CD4-positive, alpha-beta T cell treated with Interleukin-4 for 1 hour (primary cell): ENCODE measurements at places on chromosomes 11 and 22.

DNA sequence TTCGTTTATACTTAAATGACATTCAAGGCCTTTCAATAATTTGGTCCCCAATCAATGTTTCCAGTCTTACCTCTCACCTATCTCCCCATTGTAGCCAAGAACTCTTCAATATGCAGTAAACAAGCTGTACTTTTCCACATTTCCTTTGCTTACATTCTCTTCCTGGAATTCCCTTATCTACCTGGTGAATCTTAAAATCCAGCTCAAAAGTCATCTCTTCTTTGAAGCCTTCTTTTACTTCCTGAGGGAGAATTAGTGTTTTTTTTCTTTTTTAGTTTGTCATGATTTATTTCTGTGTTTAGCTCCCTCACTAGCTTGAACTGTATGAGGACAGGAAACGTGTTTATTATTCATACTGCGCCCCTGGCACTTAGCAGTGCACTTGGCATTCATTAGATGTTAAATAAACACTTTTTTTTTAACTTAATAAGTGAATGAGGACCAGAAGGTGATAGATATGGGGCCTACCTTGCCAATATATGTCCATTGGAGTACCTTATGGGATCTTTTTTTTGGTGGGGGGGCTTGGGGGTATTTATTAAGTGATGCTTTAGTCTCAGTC lies 4.9 kb upstream of the PTS start:
- no peak for DNase-seq

DNA sequence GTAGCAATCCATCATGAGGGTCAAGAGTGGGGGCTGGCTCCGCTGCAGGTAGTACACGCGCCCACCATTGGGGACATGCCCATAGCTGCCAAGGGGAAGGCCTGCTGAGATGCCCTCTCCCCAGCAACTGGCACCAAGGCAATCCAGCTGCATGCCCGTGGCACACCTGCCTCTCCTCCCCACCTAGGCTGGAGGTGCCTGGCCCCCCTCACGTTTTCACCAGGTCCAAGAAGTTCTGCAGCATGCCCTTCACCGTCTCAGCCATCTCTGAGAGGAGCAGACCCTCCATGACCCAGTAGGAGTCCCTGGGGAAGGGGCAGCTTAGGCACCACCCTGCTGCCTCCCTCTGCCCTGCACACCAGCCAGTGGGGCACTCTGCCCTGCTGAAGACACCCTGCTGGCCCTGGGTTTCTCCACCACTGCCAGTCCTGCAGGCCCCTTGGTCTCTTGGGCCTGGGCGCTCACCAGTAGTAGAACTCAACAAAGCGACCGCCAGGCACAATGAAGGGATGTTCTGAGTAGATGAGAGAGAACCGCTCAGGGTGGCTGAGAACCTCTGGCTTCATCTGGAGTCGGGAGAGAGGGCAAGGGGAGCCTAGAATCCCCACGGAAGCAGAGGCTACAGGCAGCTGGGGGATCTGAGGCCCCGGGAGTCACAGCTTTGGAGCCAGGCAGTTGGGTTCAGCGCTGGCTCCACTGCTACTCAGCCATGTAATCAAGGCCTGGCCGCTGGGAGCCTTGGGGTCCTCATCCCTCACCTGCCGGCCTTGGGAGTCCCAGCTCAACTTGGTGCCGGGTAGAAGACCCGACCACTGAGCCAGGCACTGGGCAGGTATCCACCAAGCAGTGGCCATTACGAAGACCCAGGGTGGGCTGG lies 17.8 kb downstream of the TREH start:
- no peak for DNase-seq

DNA sequence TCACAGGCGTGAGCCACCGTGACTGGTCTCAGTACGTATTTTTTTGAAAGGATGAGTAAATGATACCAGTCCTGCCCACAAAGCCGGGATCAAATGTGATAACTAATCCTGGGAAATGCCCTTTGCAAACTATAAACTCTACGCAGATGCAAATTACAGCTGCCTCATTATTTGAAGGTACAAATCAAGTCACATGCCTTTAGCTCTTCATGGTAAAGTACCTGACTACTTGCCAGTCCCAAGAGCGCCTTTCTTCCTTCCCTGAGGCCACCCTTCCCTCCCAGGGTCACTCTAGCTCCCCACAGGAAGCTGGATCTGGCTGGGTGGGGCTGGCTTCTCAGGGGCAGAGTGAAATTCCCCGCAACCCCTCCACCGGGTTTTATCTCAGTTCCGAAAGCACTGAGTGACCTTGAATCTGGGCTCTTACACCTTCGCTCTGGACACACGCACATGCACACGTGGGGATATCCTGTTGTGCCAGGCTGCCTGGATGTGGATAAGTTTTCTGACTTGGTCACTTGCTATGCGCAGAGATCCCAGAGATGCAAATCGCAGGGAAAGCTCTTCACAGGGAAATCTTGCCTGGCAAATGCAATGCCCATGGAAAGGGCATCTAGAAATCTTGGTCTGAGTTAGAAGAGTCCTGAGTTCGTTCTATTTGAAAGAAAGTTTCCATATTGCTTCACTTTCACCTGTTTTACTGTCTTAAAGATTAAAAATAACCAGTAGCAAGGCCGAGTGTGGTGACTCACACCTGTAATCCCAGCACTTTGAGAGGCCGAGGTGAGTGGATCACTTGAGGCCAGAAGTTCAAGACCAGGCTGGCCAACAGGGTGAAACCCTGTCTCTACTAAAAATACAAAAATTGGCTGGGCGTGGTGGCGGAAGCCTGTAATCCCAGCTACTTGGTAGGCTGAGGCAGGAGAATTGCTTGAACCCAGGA lies 8.5 kb downstream of the A4GALT start:
- DNase-seq = no peak

DNA sequence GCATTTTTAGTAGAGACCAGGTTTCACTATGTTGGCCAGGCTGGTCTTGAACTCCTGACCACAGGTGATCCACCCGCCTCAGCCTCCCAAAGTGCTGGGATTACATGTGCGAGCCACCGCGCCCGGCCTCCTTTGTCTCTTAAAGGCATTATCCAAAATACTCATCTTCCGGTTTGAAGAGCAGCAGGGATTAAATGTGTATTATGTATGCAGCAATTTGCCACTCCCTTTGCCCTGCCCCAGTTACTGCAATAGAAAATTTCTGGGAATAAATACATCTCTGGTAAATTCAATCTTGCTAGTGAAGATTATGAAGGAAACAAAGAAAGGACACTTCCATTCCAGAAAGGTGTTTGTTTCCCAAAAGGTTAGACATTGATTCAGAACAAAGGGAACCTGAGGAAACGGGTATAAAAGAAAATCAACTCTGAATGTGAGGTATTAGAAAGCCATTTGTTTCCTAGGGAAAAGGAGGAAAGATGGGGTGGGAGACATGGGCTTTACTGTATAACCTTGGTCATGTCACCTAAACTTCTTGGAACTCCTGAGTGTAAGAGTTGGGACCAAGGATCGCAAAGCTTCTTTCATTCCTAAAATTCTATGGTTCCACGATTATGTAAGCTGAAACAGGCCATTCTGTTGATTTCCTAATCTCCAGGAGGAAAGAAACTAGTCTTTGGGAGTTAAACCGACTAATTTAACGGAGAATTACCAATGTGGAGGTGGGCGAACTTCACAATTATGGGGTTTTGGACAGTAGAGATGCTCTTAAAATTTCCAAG lies 959 bp upstream of the HIPK3 start:
- no peak for DNase-seq

GRCh38 chr22:46657996-46658947 lies 38.1 kb downstream of the GRAMD4 start:
- no peak for DNase-seq

DNA sequence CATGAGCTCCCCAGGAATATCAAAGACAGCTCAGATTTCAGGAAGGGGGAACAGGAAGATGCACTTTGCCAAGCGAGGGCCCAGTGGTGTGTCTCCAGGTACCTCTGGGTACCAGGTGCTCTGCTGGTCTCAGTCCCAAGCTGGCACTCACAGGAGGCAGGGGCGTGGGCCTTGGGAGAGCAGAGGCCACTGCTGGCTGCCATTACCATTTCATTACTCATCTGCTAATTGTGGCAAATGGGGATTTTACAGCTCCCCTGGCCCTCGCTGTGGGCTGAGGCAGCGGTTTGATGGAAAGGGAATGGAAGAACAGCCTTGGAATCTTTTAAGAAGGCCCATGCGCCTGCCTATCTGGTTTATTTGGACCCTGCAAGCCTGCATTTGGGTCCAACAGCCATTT lies 192.0 kb upstream of the NAV2 start:
- no peak for DNase-seq

- no peak for DNase-seq
Observed at GRCh38 chr22:29811377-29811776, 26.7 kb downstream of the ASCC2 start.

DNA sequence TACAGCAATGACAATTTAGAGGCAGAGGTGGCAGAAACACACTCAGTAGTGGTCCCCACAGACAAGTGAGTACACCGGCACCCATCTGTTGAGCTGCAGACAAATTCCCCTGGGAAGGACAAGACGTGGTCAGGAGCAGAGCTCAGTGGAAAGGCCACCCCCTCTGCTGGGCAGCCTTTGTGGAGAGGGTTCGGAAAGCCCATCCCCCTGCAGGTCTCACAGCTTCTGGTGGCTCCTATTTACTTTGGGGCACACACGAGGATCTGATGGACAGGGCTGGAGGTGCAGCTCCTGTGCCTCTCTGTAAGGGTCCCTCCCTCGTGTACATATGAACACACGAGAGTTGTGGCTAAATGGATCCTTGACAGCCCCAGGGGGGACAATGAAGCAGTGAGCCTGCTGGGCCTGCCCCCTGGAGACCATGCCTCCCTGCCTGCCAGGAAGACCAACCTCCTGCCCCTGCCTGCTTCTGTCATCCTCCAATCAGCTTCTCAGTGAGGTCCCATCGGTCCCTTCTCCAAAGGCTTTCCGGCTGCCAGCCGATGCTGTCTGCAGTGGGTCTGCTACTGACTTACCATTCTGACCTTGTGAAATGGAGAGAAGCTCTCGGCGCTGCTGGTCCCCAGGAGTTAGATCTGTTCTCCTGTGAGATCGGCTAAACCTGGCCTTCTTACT lies 161.5 kb downstream of the CACNA1I start:
- DNase-seq = no peak
